ENCODE measurements at places on chromosomes 3 and 15.

DNA sequence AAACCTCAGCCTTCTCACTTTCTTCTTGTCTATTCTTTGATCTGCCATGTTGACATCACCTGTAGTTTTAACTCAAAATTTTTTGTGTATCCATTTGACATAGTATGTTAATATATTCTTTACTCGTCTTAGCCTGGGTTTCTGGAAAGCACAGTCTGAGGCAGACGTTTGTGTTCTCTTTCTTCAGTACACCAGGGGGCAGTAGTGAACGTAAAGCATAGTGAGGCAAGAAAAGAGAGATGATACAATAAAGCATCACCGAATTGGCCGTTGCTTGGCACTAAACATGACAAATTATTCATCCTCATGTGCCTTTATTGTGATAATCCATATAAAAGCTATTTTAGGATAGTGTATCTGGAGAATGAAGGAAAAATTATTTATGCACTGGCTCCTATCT lies 141.0 kb upstream of the MYRIP start:
- no peaks in the 10 kb centered on the region for H3K4me1 ChIP-seq
- H3K27ac ChIP-seq = no peak overlapping the region
- peak; percentile 33 for DNase-seq
- H3K27me3 ChIP-seq = no peaks in the 10 kb centered on the region
- no peak overlapping the region for H3K4me3 ChIP-seq
- no peaks in the 10 kb centered on the region for H3K36me3 ChIP-seq

DNA sequence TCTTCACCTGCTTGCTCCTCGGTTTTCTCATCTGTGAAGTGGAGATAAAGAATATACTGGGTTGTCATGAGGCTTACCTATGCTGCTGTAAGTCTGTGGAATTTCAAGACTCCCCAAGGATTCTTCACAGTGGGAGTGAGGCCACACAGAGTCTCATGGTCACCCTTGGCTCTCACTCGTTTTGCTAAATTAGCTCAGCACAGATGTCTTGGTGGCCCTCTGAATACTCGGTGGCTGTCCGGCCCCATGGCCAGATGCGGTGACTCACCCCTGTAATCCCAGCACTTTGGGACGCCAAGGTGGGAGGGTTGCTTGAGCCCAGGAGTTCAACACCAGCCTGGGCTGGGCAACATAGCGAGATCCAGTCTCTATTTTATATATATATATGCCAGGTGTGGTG lies 5.0 kb upstream of the CHCHD6 start:
- H3K4me1 ChIP-seq = no peaks in the 10 kb centered on the region
- H3K27ac ChIP-seq = no peak overlapping the region
- no peaks in the 10 kb centered on the region for H3K27me3 ChIP-seq
- H3K4me3 ChIP-seq = no peak overlapping the region
- DNase-seq = no peak

GRCh38 chr3:13767896-13768295 lies 112.0 kb downstream of the WNT7A start:
- H3K36me3 ChIP-seq = no peaks in the 10 kb centered on the region
- peaks cover 2% of the 10 kb centered on the region for H3K4me1 ChIP-seq
- H3K27me3 ChIP-seq = peaks cover 14% of the 10 kb centered on the region

GRCh38 chr3:61832375-61833229 lies 271.2 kb downstream of the PTPRG start:
- no peak for DNase-seq
- H3K27me3 ChIP-seq = no peaks in the 10 kb centered on the region
- H3K36me3 ChIP-seq = no peaks in the 10 kb centered on the region
- no peak overlapping the region for H3K4me3 ChIP-seq
- no peaks in the 10 kb centered on the region for H3K4me1 ChIP-seq

GRCh38 chr15:28903555-28903954 lies 17.8 kb downstream of the APBA2 start:
- peaks cover 2% of the 10 kb centered on the region for H3K36me3 ChIP-seq
- no peak overlapping the region for H3K4me3 ChIP-seq
- no peaks in the 10 kb centered on the region for H3K27me3 ChIP-seq
- no peak overlapping the region for H3K27ac ChIP-seq

- no peaks in the 10 kb centered on the region for H3K27me3 ChIP-seq
- no peaks in the 10 kb centered on the region for H3K36me3 ChIP-seq
- H3K27ac ChIP-seq = no peak overlapping the region
- no peaks in the 10 kb centered on the region for H3K4me1 ChIP-seq
- DNase-seq = no peak
- no peak overlapping the region for H3K4me3 ChIP-seq
These were observed 641.8 kb downstream of the FHIT start for GRCh38 chr3:60609446-60609845.
